Foreskin keratinocyte (primary cell): ENCODE measurements at places on chromosomes 1 and 21.

DNA sequence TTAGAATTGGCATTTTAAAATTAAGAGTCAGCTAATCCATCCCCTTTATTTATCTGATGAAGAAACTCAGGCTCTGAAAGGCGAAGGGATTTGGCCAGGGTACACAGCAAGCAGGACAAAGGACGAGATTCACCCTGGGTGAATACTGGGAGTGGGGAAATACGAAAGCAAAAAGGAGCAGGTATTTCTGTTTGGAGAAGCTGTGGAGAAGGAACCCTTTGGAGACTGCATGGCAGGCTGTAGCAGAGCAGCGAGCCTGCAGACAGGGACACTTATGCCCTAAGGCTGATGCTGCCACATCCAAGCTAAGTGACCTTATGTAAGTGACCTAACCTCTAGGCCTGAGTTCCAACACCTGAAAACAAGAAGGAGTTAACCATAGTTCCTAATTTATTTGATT is 207.2 kb upstream of the C1orf87 start:
- no peak for DNase-seq

- no peak for DNase-seq
Observed at GRCh38 chr1:167748906-167749305, 27.1 kb downstream of the MPZL1 start.

- DNase-seq: no peak
Observed at GRCh38 chr1:1206376-1206965, at the start of gene TNFRSF18. TNFRSF18 (minus strand) TSS chr1:1206592; CDS start chr1:1206571, 21 bp downstream.

DNA sequence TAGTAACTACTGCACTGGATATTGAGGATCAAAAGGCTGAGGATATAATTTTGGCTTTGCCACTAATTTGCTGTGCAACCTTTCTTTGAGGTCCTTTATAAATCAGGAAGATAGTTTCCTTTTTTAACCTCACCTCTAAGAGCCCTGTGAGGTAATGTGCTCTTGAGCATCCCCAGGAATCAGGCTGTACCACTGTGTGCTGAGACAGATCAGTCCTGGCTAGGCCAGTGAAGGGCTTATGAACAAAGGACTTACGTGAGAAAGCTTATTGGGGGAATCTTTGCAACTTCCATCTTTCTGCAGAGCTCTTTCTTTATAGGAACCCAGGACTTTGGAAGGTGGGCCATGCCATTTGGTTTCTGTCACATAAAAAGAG is 188.9 kb downstream of the SIPA1L2 start:
- no peak for DNase-seq

DNA sequence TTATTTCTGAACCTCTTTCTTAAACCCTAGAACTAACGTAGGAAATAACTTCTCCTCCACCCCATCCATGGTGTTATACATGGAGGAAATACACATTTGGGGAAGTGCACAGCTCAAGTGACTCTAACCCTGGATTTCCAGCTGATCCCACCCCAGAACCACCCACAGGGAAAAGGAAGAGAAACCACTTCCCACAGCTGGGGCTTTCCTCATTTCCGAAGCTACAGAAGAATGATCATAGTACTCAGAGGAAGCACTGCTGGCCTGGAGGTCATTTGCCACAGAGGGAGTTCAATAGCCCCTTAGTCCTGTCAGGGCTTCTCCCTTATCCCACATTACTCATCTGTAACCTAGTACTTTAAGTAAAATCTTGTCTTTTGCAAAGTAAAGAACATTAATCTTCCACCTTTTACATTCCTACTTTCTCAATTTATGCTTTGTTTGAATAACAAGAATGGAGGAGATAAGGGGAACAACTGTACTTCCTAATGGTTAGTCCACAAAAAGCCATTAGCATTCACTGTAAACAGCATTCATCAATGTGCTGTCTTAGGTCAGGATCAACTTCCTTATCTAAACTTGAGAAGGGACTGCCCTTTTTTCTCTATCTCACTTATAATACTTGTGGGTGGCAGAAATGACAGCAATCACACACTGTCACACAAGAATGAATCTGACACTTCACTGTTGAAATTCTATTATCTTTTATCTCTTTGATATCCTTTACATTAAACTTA is 63.0 kb upstream of the RGS1 start:
- no peak for DNase-seq

GRCh38 chr1:94658221-94658620 is 116.7 kb upstream of the F3 start:
- peak; percentile 46 for DNase-seq

DNA sequence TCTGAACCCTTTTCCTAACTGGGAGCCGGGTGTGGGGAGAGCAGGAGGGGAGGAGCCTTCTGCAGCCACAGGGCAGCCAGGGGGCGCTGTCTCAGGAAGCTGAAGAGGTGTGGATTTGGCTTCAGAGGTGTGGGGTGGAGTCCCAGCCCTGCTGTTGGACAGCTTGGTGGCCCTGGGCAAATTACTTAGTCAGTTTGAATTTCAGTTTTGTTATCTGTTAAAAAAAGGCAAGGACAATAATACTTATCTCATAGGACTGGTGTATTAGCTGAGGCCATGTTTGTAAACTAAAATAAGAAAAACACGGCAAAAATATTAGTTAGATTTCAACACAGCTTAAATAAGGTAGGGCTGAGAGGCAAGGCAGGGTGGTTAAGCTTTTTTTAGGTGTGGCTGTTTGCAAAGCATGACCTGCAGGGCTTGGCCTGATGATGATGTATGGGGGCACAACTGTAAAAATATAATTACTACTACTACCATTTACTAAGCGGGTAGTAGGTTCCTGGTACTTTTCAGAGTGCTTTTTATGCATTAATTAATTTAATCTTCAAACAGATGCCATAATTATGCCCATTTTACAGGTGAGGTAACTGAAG is 111.8 kb downstream of the PLXNA2 start:
- DNase-seq: peak; percentile 53

DNA sequence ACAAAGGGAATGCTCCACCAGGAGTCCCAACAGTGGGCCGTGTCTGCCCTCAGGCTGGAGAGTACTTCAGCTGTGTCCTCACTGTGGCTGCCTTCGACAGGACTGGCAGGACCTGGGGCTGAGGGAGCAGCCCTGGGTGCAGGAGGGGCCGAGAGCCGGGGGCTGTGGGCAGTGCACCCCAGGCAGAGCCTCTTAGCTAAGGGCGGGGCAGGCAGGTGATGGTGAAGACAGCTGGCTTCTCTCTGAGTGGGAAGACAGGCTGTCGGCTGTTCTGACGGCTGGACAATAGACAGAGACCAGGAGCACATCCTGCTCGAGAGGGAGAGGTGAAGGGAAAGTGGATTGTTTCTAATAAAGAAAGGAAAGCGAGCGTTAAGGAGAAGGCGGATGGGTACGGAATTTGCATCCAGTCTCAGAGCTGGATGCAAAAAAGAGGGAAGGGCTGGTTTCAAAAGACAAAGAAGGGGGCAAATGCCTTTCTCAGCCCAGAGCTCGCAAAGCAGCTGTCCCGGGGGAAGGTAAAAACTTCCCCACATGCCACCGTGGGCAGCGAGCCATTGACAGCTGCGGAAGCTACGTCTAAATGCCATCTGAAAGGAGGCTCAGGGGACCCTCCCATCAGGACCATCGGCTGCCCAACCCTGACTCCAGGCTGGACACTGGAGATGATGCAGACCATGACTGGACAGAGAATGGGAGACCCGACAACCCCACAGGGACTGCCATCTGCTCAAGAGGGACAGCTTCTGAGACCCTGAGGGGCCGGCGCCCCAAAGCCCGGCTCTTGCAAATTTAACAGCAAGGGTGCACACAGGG is 92.0 kb downstream of the STUM start:
- no peak for DNase-seq

- no peak for DNase-seq
Observed at GRCh38 chr1:43944860-43945259, 1.9 kb upstream of the IPO13 start.

DNA sequence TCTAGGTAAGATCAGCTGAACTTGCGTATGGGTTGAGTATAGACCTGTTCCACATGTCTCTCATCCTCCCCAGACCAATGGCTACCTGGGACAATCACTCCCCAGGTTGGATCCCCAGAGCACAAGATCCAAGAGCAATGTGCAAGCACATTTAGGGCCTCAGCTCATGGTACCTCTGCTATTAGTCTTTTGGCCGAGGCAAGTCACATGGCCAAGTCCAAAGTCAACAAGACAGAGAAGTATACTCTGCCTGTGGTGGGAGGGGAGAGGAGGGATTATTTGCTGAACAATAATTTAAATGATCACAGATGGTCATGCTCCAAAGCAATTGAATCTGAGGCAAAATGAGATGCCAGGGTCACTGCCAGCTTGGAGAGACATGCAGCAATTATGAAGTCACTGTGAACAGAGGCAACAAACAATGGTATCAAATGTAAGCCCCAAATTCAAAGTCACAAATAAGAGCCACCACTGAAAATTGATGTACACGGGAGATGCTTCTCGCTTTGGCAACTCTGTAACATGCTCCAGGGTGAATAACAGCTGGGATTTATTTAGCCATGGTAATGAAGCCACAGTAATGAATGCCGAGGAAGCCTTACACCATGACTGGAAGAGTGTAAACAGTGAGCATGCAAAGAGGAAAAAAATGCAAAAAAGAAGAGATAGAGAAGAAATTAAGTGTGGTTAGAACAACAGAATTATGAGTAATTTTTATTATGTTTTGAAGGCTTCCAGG is 149.1 kb downstream of the ZNF281 start:
- DNase-seq: no peak

DNA sequence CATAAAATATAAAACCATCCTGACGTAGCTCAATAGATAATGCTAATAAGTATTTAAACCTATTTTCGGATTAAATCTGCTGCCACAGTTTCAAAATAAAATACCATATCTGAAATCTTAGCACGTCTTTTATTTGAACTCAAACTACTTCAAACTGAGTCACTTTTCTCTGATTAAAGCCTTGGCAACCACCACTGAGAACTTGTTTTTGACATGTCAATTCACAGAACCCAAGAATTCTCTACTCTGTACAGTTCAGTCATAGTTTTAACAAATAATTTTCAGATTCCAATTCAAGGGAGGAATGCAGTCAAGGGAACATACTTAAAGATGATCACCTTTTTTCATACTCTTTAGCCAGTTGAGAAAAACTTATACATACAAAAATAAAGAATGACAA is 643.2 kb downstream of the KCNT2 start:
- peak; percentile 27 for DNase-seq

GRCh38 chr1:226436472-226436854 is 28.6 kb upstream of the PARP1 start:
- no peak for DNase-seq

- no peak for DNase-seq
Observed at GRCh38 chr1:199009447-199009846, 370.6 kb downstream of the PTPRC start.
